ENCODE measurements at places on chromosomes 4 and X.

GRCh38 chrX:13271511-13271910 is 48.3 kb downstream of the ATXN3L start:
- H3K4me3 ChIP-seq = no peak overlapping the region
- H3K36me3 ChIP-seq = no peaks in the 10 kb centered on the region
- no peaks in the 10 kb centered on the region for H3K27me3 ChIP-seq
- H3K27ac ChIP-seq = no peak overlapping the region

GRCh38 chr4:185582651-185583400 is 47.5 kb upstream of the PDLIM3 start:
- no peak overlapping the region for H3K4me3 ChIP-seq
- no peaks in the 10 kb centered on the region for H3K27me3 ChIP-seq
- no peak for DNase-seq
- peaks cover under 1% of the 10 kb centered on the region for H3K4me1 ChIP-seq

DNA sequence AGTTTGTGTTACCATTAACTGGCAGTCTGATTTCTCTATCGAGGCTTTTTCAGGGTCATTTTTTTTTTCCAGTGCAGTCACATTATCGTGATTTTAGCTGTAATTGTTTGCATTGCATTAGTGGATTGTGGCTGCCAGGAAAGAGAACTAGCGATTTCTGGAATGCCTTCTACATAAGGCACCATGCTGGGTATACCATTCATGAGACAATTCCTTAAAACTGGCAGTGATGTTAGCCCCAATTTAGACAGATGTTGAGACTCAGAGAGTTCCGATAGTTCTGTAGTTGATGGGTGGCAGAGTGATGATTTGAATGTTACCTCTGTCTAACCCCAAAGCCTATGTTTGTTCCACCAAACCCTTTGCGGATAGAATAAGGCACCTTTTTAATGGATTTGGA is 175.4 kb upstream of the TENM3 start:
- H3K36me3 ChIP-seq = no peaks in the 10 kb centered on the region
- H3K27ac ChIP-seq = no peak overlapping the region
- no peak overlapping the region for H3K4me3 ChIP-seq

DNA sequence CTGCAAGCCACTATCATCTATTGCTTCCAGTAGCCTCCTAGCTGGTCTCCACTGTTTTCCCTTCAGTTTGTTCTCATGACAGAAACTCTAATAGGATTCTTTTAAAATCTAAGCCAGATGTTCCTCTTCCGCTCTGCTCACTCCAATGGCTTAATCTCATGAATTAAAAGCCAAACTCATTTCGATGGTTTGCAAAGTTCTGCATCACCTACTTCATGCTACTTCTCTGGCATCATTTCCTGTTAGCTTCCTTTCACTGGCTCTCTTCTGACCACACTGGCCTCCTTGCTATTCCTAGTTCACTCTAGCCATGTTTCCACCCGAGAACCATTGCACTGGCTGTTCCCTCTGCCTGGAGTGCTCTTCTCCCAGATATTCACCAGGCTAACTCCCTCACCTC is 102.0 kb upstream of the LSM6 start:
- H3K4me1 ChIP-seq = no peaks in the 10 kb centered on the region
- no peaks in the 10 kb centered on the region for H3K27me3 ChIP-seq
- no peaks in the 10 kb centered on the region for H3K36me3 ChIP-seq
- H3K27ac ChIP-seq = no peak overlapping the region
- no peak for DNase-seq

GRCh38 chrX:311156-312129 is 7.2 kb downstream of the GTPBP6 start:
- DNase-seq = peak; percentile 59
- H3K27ac ChIP-seq = no peak overlapping the region
- no peaks in the 10 kb centered on the region for H3K27me3 ChIP-seq
- H3K4me1 ChIP-seq = no peaks in the 10 kb centered on the region

DNA sequence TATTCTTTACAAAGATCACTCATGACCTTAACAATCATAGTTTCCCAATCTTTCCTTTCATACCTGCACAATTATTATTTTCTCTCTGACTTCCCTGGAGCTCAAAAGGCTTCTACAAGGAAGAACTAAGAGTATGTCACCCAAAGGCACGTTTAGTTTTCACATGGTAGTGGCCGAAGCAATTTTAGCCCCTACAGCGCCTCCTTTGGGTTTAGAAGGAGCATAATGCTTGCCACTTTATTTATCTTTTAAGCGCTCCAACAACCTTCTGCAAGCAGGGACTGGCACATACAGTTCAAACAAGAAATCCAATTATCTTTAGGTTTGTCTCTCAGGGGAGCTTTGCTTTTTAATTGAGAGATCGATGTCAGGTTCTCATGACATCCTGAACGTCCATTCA is 42.0 kb upstream of the IGSF1 start:
- H3K27me3 ChIP-seq = no peaks in the 10 kb centered on the region
- no peak overlapping the region for H3K4me3 ChIP-seq

DNA sequence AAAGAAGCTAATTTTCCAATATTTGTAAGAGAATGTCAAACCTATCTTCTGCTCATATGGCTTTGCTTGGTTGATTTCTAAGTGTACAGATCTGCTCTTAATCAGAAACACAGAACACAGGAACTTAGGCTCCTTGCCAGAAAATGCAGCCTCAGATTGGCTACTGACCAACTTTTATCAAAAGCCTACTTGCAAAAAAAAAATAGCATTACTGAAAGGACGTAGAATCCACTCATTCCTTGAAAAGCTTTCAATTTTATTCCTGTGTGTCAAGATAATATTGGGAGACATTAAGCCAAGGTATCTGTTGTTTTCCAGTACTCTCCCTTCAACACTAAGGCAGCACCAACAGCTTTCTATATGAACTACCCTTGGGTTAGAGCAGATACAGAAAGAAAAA is 127.6 kb upstream of the INTU start:
- no peak for DNase-seq
- H3K4me1 ChIP-seq = no peaks in the 10 kb centered on the region
- H3K4me3 ChIP-seq = no peak overlapping the region
- H3K36me3 ChIP-seq = no peaks in the 10 kb centered on the region

GRCh38 chrX:109390556-109390955 is 91.3 kb downstream of the GUCY2F start:
- H3K36me3 ChIP-seq = no peaks in the 10 kb centered on the region
- H3K4me1 ChIP-seq = no peaks in the 10 kb centered on the region
- H3K27me3 ChIP-seq = no peaks in the 10 kb centered on the region
- no peak overlapping the region for H3K4me3 ChIP-seq
- no peak for DNase-seq

- peak overlapping the region; percentile 94 for H3K27ac ChIP-seq
- H3K4me1 ChIP-seq = peaks cover 11% of the 10 kb centered on the region
- peak overlapping the region; percentile 61 for H3K4me3 ChIP-seq
- H3K27me3 ChIP-seq = no peaks in the 10 kb centered on the region
These were observed 765 bp downstream of the CFAP97 start for GRCh38 chr4:185202984-185203485.

DNA sequence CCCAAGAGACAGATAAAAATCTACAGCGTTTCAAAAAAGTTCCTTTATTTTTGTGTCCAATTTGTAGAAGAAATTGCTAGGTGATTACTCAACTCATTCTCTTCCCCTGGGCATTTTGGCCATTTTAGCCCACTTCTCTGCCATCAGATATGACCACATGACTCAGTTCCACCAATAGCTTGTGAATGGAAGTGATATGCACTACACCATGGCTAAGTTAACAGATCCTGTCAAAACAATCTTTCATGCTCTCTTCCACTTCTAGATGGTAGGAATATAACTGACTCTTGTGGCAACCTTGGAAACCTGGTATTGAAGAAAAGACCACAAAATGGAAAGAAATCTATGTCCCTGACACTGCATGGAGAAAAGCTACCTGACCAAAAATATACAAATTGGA is 26.2 kb upstream of the FREM3 start:
- no peaks in the 10 kb centered on the region for H3K27me3 ChIP-seq
- no peaks in the 10 kb centered on the region for H3K36me3 ChIP-seq
- H3K4me1 ChIP-seq = no peaks in the 10 kb centered on the region
- DNase-seq = no peak
- no peak overlapping the region for H3K27ac ChIP-seq

- no peaks in the 10 kb centered on the region for H3K4me1 ChIP-seq
- no peaks in the 10 kb centered on the region for H3K36me3 ChIP-seq
- no peak overlapping the region for H3K27ac ChIP-seq
- H3K27me3 ChIP-seq = no peaks in the 10 kb centered on the region
- no peak for DNase-seq
These were observed 41.7 kb downstream of the ITM2A start for GRCh38 chrX:79325263-79325958.

DNA sequence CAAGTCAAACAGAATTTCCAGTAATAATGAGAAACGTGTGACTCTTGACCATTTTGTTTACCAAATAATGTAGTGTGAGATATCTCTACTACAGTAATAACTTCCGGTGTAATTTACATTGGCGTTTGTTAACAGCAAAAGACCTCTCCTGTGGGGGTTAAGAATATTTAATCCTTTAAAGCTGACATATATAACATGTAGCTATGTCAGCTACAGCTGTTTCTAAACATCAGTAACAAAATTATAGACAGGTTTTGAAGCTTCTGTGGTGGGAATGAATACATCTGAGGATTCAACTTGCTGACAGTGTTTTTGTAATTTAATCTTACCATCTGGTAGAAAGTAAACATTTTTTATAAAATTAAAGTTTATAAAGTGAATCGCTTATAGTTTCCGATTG is 73.6 kb upstream of the TENM3 start:
- no peaks in the 10 kb centered on the region for H3K4me1 ChIP-seq
- no peak for DNase-seq
- no peak overlapping the region for H3K27ac ChIP-seq
- H3K27me3 ChIP-seq = no peaks in the 10 kb centered on the region

DNA sequence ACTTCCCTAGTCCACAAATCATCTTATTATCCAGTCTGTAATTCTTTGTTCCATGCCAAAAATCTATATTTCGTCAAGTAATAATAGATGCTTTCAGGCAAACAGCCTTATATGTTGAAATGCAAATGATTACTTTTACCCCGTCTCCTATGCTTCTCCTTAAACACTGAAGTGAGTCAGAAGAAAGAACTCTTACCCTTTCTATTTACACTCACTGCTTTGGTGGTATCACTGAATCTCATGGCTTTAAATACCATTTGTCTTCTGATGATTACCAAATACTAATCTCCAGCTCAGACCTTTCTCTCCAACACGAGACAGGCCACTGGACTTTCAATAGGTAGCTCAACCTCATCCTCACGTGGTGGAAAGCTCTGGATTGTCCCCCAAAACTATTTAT is 558.1 kb downstream of the IL1RAPL1 start:
- no peak overlapping the region for H3K4me3 ChIP-seq
- DNase-seq = no peak
- no peaks in the 10 kb centered on the region for H3K27me3 ChIP-seq
- H3K4me1 ChIP-seq = no peaks in the 10 kb centered on the region
- H3K27ac ChIP-seq = no peak overlapping the region

DNA sequence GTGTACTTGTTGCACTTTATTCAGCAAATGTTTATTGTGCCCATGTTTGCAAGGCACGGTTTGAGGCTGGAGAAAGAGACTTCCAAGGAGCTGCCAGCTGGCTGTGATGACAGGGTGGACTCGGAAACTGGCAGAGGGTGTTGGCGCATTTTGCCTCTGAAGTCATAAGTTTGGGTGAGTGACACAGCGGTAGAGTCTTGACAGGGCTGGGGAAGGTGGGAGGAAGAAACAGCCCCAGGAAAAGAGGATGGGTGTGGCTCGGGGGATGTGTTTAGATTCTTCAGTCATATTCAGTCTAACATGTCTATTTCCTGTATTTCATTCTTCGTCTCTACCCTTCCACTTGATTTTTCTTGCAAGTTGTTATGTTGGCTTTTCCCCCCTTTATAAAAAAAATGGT is 77.0 kb upstream of the STOX2 start:
- H3K27ac ChIP-seq = no peak overlapping the region
- H3K36me3 ChIP-seq = no peaks in the 10 kb centered on the region
- no peaks in the 10 kb centered on the region for H3K27me3 ChIP-seq
- H3K4me1 ChIP-seq = no peaks in the 10 kb centered on the region
- H3K4me3 ChIP-seq = no peak overlapping the region

DNA sequence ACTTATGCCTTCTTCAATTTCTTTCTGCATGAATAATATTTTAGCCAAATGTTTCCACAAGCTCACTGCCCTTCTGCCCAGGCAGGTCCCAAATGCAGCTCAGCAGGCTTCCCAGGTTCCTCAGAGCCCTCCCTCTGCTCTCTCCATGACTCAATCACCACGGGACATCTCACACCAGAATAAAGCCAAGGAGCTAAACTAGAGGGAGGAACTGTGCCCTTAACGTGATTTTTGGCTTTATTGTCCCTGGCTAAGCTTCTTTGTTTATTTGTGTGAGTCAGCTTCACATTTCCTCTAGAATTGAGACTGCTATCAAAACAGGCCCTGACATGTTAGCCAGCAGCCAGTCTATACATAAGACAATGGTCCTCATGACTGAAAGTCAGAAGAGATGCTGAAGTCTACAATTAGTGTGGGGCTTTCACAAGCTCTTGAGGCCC is 186.4 kb upstream of the GALNT7 start:
- H3K27me3 ChIP-seq = no peaks in the 10 kb centered on the region
- no peaks in the 10 kb centered on the region for H3K36me3 ChIP-seq
- H3K4me1 ChIP-seq = no peaks in the 10 kb centered on the region
- H3K4me3 ChIP-seq = no peak overlapping the region
- H3K27ac ChIP-seq = peak overlapping the region; percentile 57

DNA sequence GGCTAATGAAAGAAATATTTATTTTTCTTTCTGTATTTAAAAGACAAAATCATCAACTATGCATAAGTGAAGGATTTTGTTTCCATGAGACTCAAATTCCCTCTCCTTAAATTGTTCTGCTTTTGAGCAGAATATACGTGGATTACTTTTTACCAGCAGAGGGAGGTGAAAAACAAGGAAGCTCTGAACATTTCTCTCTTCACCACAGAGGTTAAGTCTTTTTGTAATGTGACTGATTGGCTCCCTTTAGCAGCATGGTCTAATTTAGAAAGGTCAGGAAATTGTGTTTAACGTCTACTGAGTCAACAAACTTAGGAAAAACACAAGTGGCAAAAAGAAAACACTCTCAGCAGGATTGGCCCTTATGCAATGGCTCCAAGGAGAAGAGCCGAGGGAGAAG is 55.1 kb upstream of the F9 start:
- H3K27me3 ChIP-seq = no peaks in the 10 kb centered on the region
- no peak for DNase-seq
- no peaks in the 10 kb centered on the region for H3K36me3 ChIP-seq

GRCh38 chr4:176690716-176691115 is 102.0 kb downstream of the VEGFC start:
- H3K36me3 ChIP-seq = no peaks in the 10 kb centered on the region
- H3K4me3 ChIP-seq = no peak overlapping the region
- H3K4me1 ChIP-seq = no peaks in the 10 kb centered on the region
- no peaks in the 10 kb centered on the region for H3K27me3 ChIP-seq

- no peaks in the 10 kb centered on the region for H3K4me1 ChIP-seq
- H3K27ac ChIP-seq = no peak overlapping the region
- no peak for DNase-seq
- no peak overlapping the region for H3K4me3 ChIP-seq
- no peaks in the 10 kb centered on the region for H3K27me3 ChIP-seq
These were observed 67.9 kb downstream of the PKD2 start for GRCh38 chr4:88075336-88075735.

GRCh38 chrX:68440442-68440841 is 7.1 kb upstream of the OPHN1 start:
- H3K36me3 ChIP-seq = no peaks in the 10 kb centered on the region
- no peak overlapping the region for H3K4me3 ChIP-seq
- no peak for DNase-seq
- H3K4me1 ChIP-seq = peaks cover 3% of the 10 kb centered on the region
- no peak overlapping the region for H3K27ac ChIP-seq

GRCh38 chrX:28876408-28876807 is 289.2 kb downstream of the IL1RAPL1 start:
- no peaks in the 10 kb centered on the region for H3K36me3 ChIP-seq
- DNase-seq = no peak
- no peaks in the 10 kb centered on the region for H3K4me1 ChIP-seq

- no peak for DNase-seq
- H3K27ac ChIP-seq = no peak overlapping the region
- H3K27me3 ChIP-seq = no peaks in the 10 kb centered on the region
- H3K4me3 ChIP-seq = no peak overlapping the region
- no peaks in the 10 kb centered on the region for H3K4me1 ChIP-seq
These were observed 61.9 kb downstream of the HOPX start for GRCh38 chr4:56619160-56619559.

Measured in tibial artery (tissue), 4 donors.